ENCODE measurements at places on chromosomes 2 and 18.

DNA sequence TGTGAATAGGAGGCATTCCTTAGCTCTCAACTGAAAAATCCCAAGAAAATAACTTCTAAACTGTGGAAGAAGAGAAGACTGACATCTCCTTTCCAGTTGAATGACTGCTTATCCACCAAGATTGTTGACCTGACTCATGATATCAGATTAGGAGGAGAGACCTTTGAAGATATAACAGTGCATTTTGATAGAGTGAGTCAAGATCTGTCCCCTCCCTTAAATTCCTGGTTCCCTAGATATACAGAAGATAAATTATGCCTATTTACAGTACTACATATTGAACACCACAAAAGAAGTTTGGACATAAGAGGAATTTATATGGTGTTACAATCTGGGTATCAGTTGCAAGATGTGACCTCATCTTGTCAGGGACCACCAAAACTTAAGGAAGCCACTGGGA is 285.3 kb upstream of the ZSWIM2 start:
- DNase-seq: no peak

- DNase-seq: no peak
These were observed 84.5 kb upstream of the ARHGAP28 start for GRCh38 chr18:6644836-6645627.

DNA sequence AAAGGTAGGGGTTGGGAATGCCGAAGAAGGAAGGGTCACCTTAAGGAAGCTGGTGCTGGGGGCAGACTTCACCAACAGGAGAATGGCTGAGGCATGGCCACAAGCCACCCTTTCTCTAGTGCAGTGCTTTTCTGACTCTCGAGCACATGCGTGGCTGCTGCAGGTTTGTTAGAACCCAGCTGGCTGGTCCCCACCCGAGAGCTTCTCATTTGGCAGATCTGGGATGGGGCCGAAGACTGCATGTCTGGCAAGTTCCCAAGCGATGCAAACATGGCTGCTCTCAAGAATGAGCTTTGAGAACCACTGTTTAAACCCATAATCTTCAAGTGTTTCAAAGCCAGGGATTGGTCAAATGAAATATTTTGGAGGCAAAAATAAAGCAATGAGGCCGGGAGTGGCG is 63.2 kb downstream of the LONRF2 start:
- no peak for DNase-seq

GRCh38 chr2:31476511-31477180 is 62.1 kb upstream of the XDH start:
- peak; percentile 23 for DNase-seq

DNA sequence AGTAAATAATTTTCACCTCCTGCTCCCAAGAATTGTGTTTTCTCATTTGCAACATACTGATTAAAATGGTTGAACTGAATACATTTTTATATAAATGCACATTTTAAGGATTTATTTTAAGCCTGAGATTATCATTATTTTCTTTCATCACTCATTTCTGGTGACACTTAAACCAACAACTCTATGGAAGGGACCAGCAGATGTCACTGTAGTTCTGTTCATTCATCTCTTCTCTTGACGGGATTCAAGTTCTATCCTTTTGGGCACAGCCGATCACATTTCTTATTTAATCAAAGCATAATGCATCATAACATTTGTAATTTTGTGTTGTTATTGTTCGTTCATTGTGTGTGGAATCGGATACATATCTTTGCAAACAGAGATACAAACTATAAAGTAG is 417.9 kb downstream of the HRH4 start:
- DNase-seq: peak; percentile 37

- DNase-seq: no peak
These were observed 587 bp upstream of the MTIF2 start for GRCh38 chr2:55269645-55269990.

- no peak for DNase-seq
These were observed 301.5 kb downstream of the PIEZO2 start for GRCh38 chr18:10847907-10848306.

DNA sequence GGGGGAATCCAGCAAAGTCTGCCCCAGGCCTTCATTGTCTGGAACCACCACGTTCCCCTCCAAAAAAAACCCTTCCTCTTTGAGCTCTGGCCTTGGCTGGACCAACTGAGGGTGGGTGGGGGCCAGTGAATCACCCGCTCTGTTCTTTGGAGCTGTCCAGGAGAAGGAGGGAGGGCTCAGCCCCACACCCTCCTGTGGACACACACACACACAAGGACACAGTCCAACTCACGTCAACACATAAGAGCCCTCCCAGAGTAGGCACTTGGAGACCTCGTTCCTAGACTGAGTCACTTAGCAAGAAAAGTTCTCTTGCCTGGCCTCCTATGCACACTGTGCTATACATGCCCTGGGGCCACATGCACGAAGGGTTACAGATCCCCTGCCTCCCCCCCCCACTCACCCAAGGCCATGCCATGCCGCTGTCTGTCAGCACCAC is 1.2 kb upstream of the TNS1 start:
- DNase-seq: peak; percentile 96

- peak; percentile 71 for DNase-seq
These were observed 45.3 kb upstream of the SPAG16 start for GRCh38 chr2:213238753-213239495.

DNA sequence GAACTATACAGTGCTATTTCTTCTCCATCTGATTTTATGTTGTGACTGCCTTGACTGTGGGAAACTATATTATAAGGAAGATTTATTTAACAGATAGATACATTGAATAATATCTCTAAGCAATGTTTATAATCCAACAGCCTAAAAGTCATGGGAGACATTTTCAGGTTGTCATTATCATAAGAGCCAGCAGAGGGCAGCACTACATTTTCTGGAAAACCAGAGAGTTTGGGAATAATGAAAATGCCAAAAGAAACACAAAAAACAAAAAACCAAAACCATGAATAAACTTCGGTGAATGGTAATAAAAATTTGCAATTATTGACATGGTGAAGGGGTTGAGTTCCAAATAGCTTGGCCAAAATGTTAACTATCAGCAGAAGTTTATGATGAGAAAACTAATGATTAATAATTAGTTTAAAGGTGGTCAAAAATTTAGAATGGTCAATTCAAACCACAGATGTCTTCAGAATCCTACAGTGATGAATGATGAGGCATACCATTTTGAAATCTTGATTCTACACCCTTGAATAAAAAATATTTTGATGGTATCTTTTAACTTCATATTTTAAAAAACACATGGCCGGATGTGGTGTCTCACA is 4.7 kb downstream of the EEF1B2 start:
- DNase-seq: no peak

DNA sequence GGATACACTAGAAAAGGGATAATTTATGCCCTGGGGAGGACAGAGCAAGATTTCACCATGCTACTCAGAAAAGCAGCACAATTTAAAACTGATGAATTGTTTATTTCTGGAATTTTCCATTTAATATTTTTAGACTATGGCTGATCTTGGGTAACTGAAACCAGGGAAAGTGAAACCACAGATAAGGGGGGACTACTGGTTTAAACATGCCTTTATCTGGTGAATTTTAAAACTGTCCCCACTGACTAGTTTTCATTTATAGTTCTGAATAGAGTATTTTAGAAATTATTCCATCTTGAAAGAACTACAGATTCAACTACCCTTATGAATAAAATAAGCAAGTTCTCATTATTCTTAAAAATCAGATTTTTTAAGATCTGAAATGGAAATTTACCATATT is 15.0 kb downstream of the NFU1 start:
- no peak for DNase-seq

GRCh38 chr18:11387880-11388279 is 221.5 kb upstream of the SLC35G4 start:
- no peak for DNase-seq

GRCh38 chr18:8795586-8796325 is 90.4 kb downstream of the MTCL1 start:
- DNase-seq: no peak

GRCh38 chr2:33372940-33373553 is 103.4 kb upstream of the RASGRP3 start:
- DNase-seq: no peak

GRCh38 chr2:112787294-112787693 is 3.0 kb upstream of the IL1A start:
- no peak for DNase-seq

- no peak for DNase-seq
These were observed 257.4 kb downstream of the CCDC178 start for GRCh38 chr18:33183136-33183535.

GRCh38 chr2:33215299-33215698 is 261.1 kb upstream of the RASGRP3 start:
- peak; percentile 96 for DNase-seq

GRCh38 chr2:24105816-24106215 is 17.3 kb downstream of the PFN4 start:
- no peak for DNase-seq

DNA sequence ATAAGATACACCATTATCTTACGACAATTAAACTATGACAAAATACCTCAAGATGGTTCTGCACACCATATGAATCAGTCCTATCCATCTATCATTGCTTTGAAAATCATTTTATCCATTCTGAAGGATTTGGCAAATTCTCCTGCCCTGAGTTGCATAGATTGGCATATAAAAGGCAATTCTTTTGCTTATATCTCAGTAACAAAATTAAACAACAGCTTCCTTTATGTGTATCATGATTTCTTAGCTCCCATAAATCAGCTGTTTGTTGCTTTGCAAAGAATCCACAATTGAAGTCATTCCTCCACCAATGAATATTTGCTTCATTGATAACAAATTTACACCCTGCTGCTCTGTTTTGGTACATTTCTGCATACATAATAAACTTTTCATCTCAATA is 61.7 kb downstream of the ITGB6 start:
- no peak for DNase-seq

DNA sequence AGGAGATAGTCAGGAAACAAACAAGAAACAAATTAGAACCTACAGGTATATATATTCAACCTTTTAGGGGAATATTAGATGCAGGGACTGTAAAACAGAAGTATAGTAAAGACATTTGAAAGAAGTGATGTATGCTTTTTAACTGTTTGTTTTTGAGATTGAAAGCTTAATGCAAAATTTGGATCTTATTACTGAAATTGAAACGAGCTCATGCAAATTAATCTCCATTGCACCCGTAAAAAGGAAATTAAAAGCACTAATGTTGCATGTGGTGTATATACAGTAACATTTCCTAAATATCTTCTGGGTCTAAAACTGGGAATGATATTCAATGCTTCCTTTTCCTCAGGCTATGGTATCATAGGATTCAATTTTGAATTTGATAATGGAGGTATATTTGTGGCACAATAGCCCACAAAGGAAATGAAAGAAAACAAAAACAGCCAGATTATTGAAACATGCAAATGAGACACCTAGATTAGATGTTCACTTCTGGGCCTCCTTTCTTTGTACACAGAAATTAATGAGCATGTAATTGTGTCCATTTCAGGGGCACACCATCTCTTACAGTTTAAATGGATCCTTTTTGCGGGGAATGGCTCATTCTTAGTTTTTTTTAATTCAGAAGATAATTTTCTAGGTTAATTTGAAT is 1.6 kb upstream of the ELOA2 start:
- DNase-seq: no peak

GRCh38 chr18:41226911-41227310 is 728.1 kb upstream of the PIK3C3 start:
- DNase-seq: no peak

DNA sequence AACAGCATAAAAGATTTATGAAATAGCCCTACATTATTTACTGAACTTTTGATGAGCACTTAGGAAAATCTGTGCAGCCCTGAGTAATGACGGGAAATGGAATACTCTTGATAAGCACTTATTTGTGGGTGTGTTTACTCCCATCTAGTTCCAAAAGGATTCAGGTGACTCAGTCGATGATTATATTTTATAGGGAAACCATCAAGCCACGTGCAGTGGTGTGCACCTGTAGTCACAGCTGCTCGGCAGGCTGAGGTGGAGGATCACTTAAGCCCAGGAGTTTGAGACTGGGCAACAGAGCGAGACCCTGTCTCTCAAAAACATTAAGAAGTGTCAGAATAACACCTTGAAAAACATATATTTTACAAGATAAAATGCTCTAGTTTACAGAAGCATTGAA is 91.9 kb downstream of the CABYR start:
- DNase-seq: no peak

GRCh38 chr2:14632133-14632936 is at the start of gene LRATD1:
Gene LRATD1, plus strand, starts transcription at chr2:14632717. Its CDS starts 1,263 bp downstream, at chr2:14633980.
- no peak for DNase-seq

- DNase-seq: no peak
These were observed 51.8 kb upstream of the GPR17 start for GRCh38 chr2:127594116-127594591.

DNA sequence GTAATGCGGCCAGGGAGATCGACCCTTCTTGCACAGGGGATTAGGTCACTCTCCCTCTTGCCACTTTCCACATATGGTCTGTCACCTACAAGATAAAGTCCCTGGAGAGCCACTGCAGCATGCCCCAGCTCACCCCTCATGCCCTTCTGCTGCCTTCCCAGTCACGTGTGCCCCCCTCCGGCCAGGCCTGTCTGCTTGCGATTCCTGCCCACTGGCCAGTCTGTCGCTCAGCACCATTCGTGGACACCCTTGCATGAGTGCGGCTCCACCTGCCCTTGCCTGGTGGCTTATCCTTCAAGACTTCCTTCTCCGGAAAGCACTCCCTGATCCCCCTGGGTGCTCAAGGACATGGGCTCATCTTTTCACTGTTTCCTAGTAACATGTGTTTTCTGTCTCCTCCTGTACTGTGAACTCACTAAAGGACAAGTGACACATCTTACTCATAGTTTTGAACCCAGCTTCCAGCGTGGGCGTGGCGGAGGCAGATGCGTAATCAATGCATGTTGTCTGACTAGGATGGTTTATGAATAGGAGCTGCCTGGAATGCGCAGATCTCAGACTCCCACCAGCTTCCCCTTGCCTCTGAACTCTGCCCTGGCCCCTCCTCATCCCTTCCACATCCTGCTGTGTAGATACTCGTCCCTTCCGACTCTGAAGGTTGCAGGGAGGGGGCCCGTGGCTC is 7.8 kb upstream of the NT5DC4 start:
- no peak for DNase-seq

- no peak for DNase-seq
These were observed 33.3 kb upstream of the ALPP start for GRCh38 chr2:232345251-232345650.

DNA sequence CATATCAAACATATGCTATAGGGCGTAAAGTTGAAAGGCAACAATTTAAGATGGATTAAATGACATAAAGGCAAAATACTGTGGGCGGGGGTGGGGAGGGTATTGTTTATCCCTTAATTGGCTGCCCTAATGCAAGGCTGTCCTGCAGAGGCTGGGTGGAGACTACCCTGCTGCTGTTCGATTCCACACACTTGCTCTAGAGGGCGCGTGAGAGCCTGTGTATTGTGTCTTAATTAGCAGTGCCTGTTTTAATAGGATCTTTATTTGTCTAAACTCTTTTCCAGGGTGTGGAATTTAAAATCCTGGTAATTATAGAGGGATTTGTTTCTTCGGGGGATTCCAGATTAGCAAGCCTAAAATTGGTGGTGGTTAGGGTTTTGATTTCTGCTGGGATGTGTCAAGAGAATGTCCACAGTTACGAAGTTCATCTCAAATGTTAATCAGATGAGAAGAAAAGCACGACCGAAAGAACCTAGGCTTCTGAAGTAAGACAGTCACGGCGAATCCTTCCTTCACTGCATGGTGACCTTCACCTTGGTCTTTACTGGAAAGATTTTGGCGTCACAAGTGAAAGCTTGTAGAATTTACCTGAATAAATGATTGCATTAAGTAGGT is 103.5 kb upstream of the MAP3K20 start:
- no peak for DNase-seq

- DNase-seq: no peak
These were observed 110.2 kb downstream of the PRKCE start for GRCh38 chr2:45761635-45762034.

All from AG09309 (cell line).